ENCODE measurements at places on chromosomes 5 and 9. TPM values are rescaled to one million over a fixed set of nuclear protein-coding genes. Genes with fewer than 3 reads are reported as not detected.

DNA sequence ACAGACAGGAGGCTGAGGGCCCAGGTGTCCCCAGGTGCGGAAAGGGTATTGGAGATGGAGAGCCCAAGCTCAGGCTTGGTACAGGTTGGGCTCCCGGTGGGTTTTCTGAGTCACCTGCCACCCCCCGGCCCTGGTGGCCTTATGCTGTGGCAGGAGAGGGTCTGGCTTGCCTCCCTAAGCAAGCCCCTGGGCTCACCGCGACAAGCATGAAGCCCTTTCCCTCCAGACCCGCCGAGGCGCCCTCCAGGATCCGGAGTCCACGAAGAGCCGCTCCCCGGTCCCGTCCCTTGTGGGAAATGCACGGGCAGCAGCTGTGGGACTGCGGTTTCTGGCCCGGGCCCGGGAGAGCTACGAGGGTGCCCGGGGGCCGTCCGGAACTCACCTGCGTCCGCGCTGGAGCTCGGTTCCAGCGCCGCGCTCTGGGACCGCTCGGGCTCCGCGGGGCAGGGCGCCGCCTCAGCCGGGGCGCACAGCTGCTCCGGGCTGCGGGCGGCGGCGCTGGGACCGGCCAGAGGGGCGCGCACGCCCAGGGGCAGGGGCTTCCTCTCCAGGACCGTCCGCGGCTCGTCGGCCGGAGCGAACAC, 757 bp downstream of the SAPCD2 start:
- H3K4me1 ChIP-seq = peaks cover 26% of the 10 kb centered on the region
- DNase-seq = peak; percentile 14
- peaks cover 14% of the 10 kb centered on the region for H3K27me3 ChIP-seq
- H3K36me3 ChIP-seq = no peaks in the 10 kb centered on the region
- no peak overlapping the region for H3K27ac ChIP-seq
- H3K4me3 ChIP-seq = peak overlapping the region; percentile 57

GRCh38 chr5:123813264-123813663, 301.3 kb downstream of the CSNK1G3 start:
- no peak overlapping the region for H3K27ac ChIP-seq
- H3K36me3 ChIP-seq = no peaks in the 10 kb centered on the region
- DNase-seq = no peak
- H3K4me3 ChIP-seq = no peak overlapping the region

MEGF10 gene
- 3.0 TPM for total RNA-seq

DNA sequence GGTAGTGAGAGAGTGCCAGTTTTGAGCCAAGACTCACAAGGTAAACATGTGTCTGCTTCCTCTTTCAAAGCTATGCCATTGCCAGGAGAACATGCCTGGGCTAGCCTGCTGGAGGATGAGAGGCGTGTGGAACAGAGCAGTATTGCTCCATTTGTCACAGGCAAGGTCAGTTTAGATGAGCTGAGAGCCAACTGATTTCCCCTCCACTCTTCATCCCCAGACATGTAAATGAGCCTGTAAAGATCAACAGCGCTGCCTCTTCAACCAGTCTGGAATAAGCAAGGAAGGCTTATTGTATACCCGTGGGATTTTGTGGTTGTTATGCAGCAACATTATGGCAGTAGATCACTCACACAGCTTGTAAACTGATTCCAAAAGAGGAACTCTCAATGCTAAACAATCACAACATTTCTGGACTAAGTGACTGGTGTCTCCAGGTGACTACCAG, 8.2 kb upstream of the GDNF start:
- H3K36me3 ChIP-seq = no peaks in the 10 kb centered on the region
- no peak for DNase-seq
- H3K27me3 ChIP-seq = no peaks in the 10 kb centered on the region
- H3K4me3 ChIP-seq = no peak overlapping the region
- H3K4me1 ChIP-seq = no peaks in the 10 kb centered on the region
- no peak overlapping the region for H3K27ac ChIP-seq

Data from transverse colon (tissue), 4 donors.